ENCODE measurements at places on chromosomes 6 and 20. TPM values are rescaled to one million over a fixed set of nuclear protein-coding genes. Genes with fewer than 3 reads are reported as not detected.

Gene MEP1A
- not detected for total RNA-seq

Gene GTSF1L
- not detected for total RNA-seq

Gene GPX5
- total RNA-seq, result not detected

Gene PAK5
- total RNA-seq, result under 0.01 TPM

Gene OR12D3
- total RNA-seq, result not detected

Gene INSM1
- not detected for total RNA-seq

Gene HCK
- total RNA-seq, result not detected

Gene IL17A
- total RNA-seq, result not detected

Gene GABBR1
- total RNA-seq, result 4.8 TPM

Gene SFTA2
- total RNA-seq, result not detected

Gene HLA-DOB
- total RNA-seq, result 0.30 TPM

Gene BPIFB4
- not detected for total RNA-seq

Gene TRIM10
- total RNA-seq, result not detected

Gene AK9
- 1.3 TPM for total RNA-seq

Gene GABRR1
- not detected for total RNA-seq

Gene PPP1R16B
- total RNA-seq, result not detected

Gene EBF4
- 0.34 TPM for total RNA-seq

Gene RSPO3
- not detected for total RNA-seq
